ENCODE measurements at places on chromosomes 6 and 20.

DNA sequence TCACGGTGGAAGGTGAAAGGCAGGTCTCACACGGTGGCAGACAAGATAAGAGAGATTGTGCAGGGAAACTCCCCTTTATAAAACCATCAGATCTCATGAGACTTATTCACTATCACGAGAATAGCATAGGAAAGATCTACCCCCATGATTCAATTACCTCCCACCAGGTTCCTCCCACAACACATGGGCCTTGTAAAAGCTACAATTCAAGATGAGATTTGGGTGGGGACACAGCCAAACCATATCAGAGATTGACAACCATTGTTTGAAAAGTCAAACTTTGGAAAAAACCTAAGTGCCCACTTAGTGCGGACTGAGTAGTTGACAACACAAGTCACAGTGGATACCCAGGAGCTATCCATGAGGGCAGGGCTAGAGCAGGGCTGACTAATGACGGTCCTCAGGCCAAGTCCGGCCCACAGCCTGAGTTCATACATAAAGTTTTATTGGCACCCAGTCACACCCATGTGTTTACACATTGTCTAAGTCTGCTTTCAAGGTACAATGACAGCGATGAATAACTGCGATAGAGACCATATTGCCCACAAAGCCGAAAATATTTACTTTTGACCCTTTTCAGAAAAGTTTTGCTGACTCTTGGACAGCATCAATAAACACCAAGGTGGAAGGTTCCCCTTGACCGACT lies 33.8 kb upstream of the PMEPA1 start:
- DNase-seq = no peak

- no peak for DNase-seq
Observed at GRCh38 chr6:155771822-155772221, 316.2 kb upstream of the NOX3 start.

DNA sequence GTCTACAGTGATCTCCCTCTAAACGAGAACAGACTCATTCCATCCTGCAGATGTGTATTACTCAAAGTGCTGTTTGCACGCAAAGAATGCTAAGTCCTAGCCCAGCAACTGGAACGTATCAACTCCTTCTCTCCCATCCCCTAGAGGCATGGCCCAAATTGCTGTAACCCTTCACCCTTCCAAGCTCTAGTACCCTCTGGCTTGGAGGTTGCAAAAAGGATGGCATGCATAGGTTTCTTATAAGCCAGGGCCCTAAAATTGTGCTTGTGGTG lies 71.5 kb upstream of the TGM3 start:
- no peak for DNase-seq

DNA sequence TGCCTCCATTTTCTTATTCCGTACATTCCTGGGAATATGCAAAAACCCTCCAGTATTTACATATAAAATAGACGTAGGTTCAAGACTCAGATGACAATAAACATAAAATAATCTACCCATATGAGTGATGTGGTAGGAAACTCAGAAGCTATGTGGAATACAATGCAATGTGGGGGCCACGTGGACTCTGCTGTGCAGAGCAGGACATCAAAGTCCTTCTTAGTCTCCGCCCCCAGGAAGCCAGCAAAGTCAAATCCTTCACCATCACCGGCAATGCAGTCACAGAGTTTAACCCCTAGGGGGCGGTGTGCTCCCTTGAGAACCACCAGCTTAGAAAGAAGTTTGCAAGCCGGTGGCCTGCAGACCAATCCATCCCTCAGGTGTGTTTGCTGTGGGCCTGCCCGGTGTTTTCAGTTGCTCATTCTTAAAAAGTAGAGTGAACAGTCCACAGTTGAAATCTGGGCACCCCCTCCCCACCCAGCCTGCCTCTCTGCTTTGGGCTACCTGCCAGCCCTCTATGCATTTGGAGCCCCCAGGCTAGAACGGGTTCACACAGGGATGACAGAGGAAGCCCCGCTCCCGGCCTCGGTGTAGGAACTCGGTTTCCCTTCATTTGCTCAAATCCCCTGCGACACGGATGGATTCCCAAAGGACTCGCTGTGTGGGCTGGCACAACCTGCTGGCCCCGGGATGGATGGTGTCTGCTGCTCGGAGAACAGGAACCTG lies 59.9 kb downstream of the SULF2 start:
- peak; percentile 83 for DNase-seq

- no peak for DNase-seq
Observed at GRCh38 chr6:32614366-32615081, 22.7 kb upstream of the HLA-DQA1 start.

All from KG1 (cell line).